ENCODE measurements at places on chromosomes 12 and 14.

DNA sequence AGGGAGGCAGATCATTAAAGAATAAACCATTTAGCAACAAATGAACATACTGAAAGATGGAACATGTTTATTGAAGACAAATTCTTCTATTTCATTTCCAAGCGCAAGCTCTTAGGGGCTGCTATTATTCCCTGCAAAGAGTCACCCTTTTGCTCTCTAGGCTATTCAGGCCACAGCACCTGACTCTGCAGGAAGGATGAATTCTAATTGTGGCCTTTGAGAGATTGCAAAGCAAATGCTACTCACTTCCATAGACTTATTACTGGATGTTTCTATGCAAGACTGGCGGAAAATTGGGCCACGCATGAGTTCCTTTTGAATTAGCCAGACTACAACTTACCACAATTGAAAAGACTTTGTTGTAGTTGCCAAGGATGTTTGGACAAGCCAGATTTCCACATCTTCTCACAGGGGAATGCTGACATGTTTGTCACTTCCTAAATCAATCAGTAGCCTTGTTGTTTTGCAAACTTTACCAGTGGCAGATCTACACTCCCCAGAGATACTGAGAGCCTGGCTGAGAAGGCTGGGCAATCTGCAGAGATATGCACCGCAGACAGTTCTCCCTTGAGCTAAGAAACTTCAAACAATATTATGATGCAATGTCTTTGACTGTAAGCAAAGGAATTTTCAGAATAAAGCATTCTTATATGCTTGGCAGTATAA is 334.3 kb upstream of the SYT1 start:
- no peak for DNase-seq

GRCh38 chr14:84085493-84085892 is 1444.5 kb upstream of the FLRT2 start:
- no peak for DNase-seq

DNA sequence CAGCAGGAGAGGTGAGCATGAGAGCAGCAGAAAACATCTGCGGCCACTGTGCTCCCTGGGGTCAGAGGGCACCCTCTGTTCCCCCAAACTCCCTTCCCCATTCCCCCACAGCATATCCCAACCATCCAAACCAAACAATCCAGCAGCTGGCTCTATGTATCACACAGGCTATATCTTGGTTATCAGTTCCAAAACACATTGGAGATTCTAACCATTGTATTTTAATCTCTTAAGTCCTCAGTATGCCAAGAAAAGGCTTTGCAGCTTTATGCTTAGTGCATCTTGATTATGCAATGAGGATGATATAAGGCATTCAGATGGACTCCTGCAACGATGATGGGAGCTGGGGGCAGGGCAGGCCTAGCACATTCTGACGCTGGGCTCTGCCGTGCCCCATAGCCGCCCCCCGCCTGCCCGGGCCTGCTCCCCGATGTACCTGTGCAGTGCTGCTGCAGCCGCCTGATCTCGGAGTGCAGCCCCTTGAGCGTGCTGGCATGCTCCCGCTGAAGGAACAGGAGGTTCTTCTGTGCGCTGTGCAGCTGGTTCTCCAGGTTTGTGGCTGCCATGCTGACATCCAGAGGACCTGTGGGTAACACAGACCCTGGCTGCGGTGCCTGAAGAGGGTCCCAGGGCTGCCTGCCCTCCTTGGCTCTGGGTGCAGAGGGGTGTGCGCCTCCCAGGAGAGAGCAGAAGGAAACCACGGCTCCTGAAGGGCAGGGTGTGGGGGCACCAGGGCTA is 29.6 kb downstream of the CCDC92 start:
- DNase-seq = no peak

- DNase-seq = no peak
Measured at GRCh38 chr12:75684678-75685616, 173.5 kb upstream of the KRR1 start.

- DNase-seq = no peak
Measured at GRCh38 chr14:82431031-82431430, 897.4 kb upstream of the SEL1L start.

GRCh38 chr14:105304565-105304964 is 3.8 kb upstream of the BRF1 start:
- no peak for DNase-seq

DNA sequence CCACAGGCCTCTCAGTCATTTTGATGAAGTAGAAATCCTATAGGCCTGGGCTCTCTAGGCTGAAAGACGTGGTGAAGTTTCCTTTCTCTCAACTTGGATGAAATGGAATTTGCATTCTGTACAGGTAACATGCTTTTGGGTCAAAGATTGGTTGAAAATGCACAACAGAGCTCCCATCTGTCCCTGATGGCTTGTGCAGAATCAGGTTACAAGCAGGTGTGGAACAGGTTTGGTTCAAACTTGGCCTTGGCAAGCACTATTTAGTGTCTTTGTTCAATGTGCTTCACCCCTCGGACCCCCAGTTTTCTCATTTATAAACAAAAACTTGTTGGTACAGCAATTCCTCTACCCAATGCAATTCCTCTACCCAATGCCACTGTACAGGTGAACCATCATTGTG is 1493.0 kb downstream of the AACS start:
- no peak for DNase-seq

GRCh38 chr12:34289431-34290380 is 267.4 kb downstream of the ALG10 start:
- no peak for DNase-seq

DNA sequence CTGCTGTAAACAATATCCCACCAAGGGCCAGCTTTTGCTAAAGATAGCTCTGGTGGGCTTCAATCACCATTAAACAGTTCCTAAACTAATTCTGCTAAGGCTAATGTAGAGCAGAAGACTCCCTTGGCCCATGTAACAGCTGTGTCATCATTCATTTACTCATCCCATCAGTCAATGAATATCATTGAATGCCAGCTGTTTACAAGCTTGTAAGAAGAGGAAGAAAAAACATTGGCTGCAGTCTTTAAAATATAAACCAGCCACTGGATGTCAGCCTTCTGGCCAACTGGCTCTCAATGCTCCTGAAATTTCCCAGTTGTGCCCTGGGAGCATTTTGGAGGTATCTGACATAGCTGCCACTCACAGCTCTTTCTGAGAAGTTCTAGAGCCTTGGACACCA is 18.0 kb upstream of the MAP3K9 start:
- no peak for DNase-seq
